Stimulated activated CD4-positive, alpha-beta T cell treated with anti-CD3 and anti-CD28 coated beads, Interleukin-4, amount 100 ng/mL, for 1 hour (primary cell): ENCODE measurements at places on chromosomes 5 and 9.

- no peak for DNase-seq
Observed at GRCh38 chr9:88984543-88984883, 6.8 kb upstream of the S1PR3 start.

- no peak for DNase-seq
Observed at GRCh38 chr5:147520450-147520849, 10.6 kb upstream of the DPYSL3 start.

DNA sequence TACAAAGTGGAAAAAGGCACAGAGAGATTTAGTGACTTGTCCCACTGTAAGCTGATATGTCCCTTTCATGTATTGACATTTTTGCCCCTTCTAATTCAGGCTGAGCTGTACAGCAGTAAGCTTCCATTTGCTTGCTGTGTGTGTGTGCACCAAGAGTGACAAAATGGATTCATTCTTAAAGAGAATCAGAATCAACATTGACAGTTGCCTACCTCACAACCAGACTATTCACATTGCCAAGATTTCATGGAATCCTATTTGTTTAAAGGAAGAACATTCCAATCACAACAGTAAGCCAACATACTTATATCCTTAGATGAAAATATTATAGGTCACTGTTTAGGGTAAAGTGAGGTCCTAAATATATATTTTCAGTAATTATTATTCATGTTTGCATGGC, 102.6 kb downstream of the TMEM232 start:
- DNase-seq = no peak

DNA sequence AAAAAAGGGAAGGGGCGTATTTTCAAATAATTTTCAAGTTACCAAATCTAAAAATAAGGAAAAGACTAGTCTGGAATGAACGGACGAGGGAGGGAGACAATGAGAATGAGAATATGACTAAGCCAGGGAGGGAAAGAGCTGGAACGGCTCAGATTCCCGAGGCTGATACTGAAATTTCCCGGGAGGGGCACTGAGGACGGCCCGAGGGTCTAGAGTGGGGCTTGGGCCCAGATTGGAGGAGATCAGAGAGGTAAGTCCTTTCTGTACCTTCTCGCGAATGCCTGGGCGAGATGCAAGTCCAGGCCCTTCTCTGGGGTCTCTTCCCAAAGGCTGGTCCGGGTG, 3.4 kb upstream of the CCIN start:
- DNase-seq = no peak

DNA sequence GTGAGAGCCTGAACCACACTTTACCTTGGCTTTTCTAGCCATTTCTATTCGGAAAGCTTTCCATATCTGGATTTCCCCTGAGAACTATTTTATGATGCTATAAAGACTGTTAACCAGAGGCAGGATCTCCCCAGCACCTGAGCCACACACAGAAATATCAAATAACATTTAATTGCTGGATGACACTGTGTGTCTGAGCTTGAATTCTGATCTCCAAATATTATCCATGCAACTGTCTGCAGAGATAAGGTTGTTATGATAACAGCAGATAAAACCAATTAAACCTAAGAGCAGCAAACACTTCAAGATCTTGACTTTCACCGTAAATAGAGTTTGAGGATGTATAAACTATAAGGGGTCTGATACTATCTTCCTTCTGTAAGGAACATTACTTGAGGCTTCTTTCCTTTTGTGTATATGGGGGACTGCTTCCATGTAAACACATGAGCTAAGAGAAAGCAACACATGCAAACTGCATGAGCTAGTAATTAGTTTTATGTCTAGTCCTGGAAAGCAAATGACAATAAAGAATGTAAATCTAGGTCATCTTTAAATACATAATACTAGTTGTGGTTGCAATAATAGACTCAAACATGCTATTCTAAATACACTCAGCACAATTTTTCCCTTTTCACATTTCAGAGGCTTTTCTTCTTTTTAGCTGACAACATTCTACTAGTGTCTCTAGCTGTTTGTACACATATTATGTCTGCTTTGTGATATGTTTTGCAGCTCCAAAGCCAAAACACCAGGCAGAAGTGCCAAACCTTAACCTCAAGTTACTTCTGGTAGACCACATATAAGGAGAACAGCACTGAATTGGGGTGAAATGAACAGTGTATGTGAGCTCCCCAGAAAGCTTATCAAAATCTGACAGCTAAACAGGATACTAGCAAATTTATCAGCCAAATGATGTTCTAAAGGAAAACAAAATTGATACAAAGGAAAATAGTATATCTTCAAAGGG, 136.5 kb downstream of the EFNA5 start:
- no peak for DNase-seq

DNA sequence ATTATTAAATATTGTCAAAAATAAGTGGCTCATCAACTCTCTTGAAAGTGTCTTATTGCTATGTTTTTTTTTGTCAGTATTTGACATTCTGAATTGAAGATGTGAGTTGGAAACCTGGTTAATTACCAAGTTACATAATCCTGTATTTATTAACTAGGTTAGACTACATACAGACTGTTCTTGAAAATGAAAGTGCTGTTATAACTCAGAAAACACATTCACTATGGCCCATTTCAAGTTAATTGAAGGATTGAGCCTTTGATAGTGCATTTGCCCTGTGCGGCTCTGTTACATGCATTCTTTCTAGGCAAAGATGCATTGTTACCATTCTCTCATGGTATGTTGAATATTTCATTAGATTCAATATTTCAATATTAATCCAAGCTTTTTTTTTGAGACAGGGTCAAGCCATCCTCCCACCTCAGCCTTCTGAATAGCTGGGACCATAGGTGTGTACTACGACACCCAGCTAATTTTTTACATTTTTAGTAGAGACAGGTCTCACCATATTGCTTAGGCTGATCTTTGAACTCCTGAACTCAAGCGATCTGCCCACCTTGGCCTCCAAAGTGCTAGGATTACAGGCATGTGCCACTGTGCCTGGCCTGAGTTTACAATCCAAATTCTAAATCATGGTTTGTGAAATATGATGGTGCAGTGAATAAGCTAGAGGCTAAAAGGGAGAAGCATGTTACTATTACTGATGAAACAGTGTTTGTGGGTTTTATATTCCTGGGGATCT, 10.0 kb downstream of the CTNNA1 start:
- no peak for DNase-seq

GRCh38 chr5:150208187-150209098, 18.6 kb downstream of the SLC6A7 start:
- no peak for DNase-seq

GRCh38 chr9:100579665-100580064, 1.8 kb downstream of the CAVIN4 start:
- no peak for DNase-seq

GRCh38 chr9:129383561-129384490, 205.8 kb upstream of the IER5L start:
- peak; percentile 67 for DNase-seq

- no peak for DNase-seq
Observed at GRCh38 chr5:127872494-127872893, 169.3 kb downstream of the CCDC192 start.

DNA sequence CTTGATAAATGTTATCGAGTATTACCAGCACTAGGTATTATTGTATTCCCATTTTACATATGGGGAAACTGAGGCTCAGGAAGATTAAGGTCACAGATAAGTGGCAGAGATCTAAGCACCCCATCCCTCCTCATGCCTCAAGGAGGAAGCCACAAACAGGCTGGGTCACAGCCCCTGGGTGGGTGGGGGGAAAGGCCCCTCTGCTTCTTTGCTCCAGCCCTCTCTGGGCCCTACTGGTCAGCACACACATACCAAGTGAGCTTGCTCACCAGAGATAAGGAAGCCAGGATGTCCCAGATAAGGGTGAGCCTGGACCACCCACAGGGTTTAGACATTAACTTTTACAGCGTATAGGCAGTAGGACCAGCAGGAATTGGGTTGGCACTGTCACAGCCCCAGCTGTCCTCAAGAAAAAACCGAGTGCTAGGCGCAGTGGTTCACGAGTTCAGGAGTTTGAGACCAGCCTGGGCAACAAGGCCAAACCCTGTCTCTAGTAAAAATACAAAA, 45.3 kb downstream of the STK10 start:
- no peak for DNase-seq

DNA sequence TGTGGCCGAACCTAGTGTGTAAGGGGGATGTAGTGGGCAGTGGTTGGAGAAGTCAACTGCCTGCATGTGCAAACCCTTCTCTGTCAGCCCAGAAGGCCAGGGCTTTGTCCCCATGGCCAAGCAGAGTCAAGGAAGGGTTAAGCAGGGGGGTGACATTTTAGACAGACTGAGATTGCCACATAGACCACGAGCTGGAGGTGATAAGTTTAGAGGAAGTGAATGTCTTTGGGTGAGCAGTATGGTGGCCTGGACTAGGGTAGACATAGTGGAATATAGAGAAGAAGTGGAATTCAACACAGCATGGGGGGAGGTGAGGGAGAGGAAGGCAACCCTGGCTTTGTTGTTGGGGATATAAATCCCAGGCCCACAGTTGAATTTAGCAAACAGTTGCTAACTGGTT, 38.7 kb upstream of the CDKN2AIPNL start:
- no peak for DNase-seq

GRCh38 chr5:9661316-9662015, 31.3 kb upstream of the TAS2R1 start:
- DNase-seq = no peak

DNA sequence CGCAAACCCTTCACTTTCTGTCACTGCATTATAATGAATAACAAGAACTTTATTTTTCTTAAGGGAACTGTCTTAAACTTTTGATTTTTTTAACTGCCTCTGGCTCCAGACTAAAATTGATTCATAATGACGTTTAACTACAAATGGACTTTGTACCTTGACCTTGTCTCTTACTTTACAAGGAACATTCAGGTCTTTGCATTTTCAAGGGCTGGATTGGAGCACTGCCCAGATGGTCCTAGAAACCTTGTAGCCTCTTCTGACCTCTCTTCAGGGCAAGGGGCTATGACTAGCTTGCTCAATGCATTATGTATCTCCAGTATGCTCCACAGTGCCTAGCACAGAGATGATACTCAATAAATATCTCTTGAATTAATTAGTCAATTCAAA, 612.6 kb upstream of the CLINT1 start:
- no peak for DNase-seq

GRCh38 chr9:106797299-106797698, 65.7 kb upstream of the ZNF462 start:
- no peak for DNase-seq

DNA sequence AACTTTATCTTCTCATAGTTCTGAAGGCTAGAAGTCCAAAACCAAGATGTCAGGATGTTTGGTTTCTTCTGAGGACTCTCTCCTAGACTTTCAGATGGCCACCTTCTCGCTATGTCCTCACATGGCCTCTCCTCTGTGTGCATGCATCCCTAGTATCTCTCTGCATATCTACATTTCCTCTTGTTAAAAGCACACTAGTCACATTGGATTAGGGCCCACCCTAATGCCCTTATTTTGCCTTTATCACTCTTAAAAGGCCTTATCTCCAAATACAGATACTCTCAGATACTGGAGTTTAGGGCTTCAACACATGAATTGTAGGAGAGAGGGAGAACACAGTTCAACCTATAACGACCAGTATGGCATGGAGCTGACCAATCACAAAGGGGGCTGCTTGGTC, 151.7 kb downstream of the PRELID2 start:
- no peak for DNase-seq

- DNase-seq = no peak
Observed at GRCh38 chr5:177301503-177302165, 1.9 kb downstream of the RAB24 start.

DNA sequence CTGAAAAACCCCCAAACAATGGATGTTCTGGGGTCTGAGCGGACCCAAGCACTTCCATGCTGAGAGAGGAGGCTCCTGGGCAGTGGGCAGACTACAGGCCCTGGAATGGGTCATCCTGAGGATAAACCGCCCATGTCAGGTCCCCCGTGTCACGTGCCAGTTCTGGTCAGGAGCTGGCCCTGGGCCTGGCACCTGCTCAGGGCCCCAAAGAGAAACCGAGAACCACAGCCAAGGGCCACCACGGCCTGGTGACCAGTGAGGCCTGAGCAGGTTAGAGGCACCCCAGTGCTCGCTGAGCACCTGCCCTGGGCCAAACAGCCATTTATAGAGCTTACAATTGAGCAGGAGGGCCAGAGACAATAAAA, 15.8 kb downstream of the LMAN2 start:
- DNase-seq = no peak

- no peak for DNase-seq
Observed at GRCh38 chr5:139882961-139883539, 87.4 kb downstream of the PSD2 start.

DNA sequence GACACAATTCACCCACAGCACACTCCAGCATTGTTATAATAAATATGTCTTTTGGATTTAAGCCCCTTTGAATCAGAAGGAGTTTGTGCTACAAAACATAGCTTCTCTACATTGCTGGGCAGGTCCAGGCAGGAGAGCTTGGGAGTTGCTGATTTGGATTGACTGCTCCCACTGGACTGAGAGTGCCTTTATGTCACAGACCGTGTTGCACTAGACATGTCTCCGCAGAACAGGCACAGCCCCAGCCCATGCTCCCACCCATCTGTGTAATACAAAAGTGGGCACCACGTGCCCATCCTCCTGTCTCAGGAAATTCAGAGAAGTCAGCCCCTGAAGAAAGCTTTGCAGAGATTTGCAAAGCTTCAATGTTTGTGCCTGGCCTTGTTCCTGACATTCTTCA, 117.1 kb downstream of the MED10 start:
- no peak for DNase-seq

DNA sequence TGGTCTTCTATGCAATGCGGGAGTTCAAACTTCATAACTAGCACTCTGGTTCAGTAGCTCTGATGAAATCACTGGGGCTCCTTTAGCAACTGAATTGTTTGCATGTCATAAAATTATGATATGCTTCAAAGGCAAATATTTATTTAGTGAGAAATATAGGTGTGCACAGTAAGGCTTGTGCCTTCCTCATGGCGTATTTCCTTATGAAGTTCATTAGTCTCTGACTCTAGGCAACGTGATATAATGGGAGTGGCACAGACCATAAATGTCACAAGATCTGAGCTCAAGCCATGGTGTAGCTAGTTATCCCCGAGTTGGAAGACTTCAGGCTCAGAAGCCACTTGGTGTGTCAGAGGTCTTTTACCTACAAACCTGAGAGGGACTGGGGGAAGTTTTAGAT, 35.5 kb downstream of the PIP5K1B start:
- no peak for DNase-seq

- no peak for DNase-seq
Observed at GRCh38 chr9:109304347-109304746, 16.5 kb downstream of the EPB41L4B start.

GRCh38 chr9:76989501-76989900, 30.0 kb upstream of the FOXB2 start:
- DNase-seq = no peak

DNA sequence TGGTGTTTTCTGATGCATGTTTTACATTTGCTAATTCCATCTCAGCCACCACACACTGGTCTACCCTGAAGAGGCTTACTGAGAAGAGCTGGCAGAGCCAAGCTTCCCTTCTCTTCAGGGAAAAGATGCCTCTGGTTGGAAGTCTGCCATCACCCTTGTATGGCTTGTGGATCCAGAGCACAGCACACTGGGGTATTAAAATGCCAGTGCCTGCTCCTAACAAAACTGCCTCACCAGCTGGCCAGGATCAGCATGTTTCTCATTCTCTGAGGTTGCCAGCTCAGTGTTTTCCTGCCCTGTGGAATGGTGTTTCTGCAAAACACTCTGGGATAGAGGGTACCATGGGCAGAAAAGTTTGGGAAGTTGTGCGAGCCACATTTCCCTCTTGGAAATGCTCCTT, 31.6 kb upstream of the ZNF618 start:
- no peak for DNase-seq
